ENCODE measurements at places on chromosomes 5 and 9.

DNA sequence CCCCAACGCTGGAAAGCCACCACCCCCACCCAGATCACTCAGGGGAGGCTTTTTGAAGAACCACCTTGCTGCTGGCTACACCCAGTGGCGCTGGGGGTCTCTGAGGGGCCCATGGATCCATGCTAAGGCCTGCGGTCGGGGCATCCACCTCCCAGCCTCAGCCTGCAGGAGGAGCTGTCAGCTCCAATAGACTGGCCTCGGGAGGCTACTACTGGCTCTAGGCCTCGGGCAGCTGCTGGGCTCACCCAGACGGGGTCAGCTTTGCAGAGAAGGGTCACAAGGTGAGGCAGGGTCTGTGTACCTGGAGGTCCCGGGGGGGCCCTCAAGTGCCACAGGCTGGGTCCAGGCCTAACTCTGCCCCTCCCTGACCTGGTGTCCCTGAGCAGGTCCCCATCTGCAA lies 193.7 kb downstream of the OLFM1 start:
- no peak for DNase-seq

DNA sequence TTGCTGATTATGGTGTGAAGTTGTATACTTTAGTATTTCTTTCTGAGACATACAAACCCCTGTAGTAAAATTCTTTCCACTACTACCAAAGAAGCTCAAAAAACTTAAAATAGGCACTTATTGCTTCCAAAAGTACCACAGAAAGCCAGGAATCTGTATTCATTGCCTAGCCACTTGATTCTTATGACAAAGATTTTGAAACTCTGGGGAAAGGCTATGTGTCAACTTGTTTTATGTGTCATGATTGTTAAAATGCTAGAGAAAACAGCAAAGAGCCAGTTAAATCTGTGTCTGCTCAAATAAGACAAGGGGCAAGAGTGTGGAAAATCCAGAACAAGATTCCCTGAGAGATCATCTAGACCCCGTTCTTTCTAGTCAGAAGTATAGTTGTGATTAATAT lies 6.0 kb downstream of the KIF2A start:
- no peak for DNase-seq

- no peak for DNase-seq
Observed at GRCh38 chr9:13111778-13112177, 167.7 kb downstream of the MPDZ start.

DNA sequence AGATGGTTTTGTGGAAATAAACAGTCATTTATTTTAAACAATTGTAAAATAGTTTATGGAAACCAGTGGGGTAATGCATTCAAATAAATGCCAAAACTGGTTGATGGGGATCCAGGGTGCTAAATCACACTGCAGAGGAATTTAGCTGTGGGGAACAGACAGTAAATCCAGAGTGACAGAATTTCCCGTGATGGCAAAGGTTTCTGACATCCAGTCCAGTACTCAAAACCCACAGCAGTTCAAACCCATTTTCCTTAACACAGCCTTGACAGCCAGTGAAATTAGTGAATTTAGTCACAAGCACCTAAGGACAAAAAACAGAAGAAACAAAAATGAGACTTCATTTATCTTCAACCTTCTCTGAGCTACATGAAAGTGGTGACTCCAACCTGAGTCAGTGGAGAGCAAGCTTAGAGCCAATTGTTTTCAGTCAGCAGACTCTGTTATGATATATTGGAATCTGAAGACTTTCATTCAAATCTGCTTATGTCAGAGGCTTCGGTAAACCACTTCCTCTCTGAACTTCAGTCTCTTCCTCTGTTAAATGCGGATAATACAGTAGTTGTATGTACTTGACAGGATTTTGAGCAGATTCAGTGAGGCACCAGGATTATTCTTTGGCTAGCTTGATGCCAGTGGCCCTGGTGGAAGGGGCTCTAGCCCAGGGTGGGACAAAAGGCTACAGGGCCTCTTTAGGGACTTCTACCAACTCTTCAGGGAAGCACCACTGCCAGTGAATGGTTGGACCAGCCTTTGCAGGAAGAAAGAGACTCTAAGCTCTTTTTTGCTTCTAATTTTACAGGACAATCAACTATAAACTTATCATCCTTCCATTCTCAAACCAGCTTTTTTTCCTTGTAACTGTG lies 185.3 kb downstream of the MAPKAP1 start:
- DNase-seq: no peak

GRCh38 chr9:19995619-19996018 lies 206.8 kb upstream of the SLC24A2 start:
- DNase-seq: no peak

- DNase-seq: no peak
Observed at GRCh38 chr5:57007344-57007743, 55.4 kb upstream of the MIER3 start.

DNA sequence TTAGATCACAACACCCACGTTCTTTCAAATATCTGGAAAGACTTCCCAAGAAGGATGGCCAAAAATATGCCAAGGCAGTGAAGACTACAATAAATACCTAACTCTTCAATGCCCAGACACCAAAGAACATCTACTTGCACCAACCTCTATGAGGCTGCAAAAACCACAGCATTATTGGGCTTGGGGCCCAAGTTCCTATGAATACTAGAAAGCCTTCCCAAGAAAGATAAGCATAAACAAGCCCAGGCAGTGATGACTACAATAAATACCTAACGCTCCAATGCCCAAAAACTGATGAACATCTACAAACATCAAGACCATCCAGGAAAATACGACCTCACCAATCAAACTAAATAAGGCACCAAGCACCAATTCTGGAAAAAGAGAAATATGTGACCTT lies 41.3 kb downstream of the AP3B1 start:
- DNase-seq: no peak

DNA sequence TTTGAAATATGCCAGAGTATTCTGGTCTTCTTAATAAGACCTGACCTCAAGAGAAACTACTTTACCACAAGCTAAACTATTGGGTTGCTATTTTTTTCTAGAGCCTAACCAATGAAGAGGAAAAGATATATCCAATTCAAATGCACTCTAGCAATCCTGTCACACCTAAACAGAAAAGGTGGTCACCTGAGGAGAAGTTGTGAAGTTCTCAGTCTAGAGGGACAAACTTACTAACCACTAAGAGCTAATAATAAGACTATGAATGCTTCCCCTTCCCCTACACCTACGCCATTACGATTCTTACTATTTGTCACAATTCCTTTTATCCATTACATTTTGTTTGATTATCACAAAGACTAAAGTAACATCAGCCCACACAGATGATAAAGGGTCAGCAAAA lies 29.7 kb downstream of the RLN2 start:
- no peak for DNase-seq

- no peak for DNase-seq
Observed at GRCh38 chr5:516338-516925, 7.8 kb downstream of the SLC9A3 start.

- no peak for DNase-seq
Observed at GRCh38 chr9:124456341-124457078, 6.3 kb downstream of the ADGRD2 start.

DNA sequence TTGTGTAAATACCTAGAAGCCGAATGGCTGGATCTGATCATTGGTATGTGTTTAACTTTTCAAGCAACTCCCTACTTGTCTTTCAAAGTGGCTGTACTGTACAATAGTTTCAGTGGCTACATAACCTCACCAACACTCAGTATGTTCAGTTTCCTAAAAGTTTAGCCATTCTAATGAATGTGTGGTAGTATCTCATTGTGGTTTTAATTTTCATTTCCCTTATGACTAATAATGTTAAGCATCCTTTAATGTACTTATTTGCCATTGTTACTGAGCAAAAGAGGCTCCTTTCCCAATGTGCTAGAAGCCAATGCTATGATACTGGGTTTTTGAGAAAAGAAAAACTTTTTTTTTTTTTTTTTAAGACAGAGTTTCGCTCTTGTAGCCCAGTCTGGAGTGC lies 27.8 kb upstream of the ALDOB start:
- DNase-seq: no peak

- DNase-seq: no peak
Observed at GRCh38 chr9:4661611-4662010, 483 bp upstream of the PLPP6 start.

- no peak for DNase-seq
Observed at GRCh38 chr5:56294354-56294753, 61.2 kb upstream of the ANKRD55 start.

DNA sequence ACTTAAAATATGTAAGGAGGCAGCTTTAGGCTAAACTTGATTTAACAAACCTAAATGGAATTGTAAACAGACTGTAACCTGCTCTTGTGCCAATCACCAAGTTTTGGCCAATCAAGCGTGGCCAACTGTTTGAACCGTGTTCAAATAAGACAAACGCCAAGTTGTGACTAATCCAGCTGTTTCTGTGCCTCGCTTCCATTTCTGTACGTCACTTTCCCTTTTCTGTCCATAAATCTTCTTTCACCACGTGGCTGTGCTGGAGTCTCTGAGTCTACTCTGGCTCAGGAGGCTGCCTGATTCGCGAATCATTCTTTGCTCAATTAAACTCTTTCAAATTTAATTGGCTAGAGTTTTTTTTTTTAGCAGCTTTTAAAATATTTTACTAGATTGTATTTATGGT lies 71.3 kb downstream of the LIX1 start:
- DNase-seq: no peak

GRCh38 chr5:175675873-175676272 lies 18.0 kb downstream of the HRH2 start:
- no peak for DNase-seq

DNA sequence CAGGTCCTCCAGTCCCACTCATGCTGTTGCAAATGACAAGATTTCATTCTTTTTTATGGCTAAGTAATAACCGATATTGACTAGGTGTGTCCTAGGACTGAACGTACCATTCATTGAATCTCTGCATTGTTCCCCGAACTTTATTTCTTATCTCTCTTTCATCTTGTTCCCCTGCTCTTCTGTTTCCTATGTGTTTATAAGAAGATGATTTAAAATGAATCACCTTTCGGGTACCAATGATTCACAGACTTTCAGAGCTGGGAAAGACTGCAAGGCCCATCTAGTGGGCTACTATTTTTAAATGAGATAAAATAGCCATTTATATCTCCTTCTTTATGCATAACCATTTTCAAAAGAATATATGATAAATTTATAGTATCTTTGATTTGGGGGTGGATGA lies 133.0 kb downstream of the CDH18 start:
- DNase-seq: no peak

DNA sequence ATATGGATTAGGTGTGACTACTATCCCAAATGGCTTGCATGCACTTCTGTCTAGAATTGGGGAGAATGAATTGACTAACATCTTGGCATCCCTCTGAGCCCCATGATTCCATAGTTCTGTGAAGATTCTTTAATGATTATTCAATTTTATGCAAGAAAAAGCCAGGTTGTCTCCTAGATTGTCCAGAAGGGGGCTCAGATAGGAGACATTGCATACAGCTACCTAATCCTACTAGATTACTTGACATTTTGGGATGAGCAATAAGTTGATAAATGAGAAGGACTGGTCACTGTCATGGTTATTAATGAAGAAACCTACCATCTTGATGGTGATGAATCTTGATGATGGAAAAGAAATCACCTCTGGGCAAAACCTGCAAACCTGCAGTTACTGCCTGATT lies 117.0 kb downstream of the CARTPT start:
- DNase-seq: no peak

DNA sequence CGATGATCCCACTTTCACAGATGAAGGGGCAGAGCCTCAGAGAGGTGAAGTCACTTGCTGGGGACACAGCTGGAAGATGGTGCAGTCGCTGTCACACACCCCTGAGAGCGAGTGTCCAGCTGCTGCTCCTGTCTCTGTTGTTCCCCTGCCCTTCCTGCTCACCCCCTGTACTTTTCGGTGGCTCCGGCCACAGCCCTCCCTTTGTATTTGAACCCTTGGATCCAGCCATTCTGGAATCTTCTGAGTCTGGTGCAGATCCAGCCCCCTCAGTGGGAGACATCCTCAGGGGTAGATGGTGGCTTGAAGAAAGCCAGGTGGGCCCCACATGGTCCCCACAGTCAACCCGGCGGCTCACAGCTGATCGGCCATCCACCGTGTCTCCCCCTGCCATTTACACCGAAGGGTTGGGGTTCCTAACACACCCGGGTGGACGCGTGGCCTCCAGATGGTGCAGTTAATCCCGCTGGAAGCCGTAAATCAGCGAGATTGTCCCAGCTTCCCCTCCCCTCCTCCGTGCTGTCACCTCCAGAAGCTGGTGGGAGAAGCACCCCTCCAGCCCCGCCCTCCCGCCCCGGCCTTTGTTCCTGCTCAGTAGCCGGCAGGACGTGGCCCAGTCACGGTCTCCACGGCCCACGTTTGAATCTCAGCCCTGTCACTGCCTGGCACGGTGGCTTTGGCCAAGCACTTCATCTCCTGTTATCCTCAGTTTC lies 204.8 kb downstream of the C9orf50 start:
- no peak for DNase-seq

DNA sequence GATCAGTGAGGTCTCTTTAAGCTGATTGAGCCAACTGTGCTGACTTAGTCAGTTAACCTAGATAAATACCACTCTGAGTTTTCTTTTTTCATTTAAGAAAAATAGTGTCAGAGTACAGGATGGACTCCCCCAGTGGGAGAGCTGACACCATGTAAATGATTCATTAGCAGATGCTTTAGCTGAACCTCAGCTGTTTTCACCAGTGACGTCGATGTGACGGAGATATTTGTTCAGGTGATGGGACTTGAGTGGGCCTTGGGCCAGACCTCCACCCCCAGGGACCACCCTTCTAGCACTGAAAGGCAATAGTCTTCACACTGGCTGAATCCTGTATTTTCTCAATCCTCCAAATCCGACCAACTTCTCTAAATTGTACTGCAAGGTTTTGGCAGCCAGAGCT lies 196.1 kb downstream of the GAS1 start:
- no peak for DNase-seq

GRCh38 chr5:92695123-92696003 lies 885.7 kb downstream of the NR2F1-AS1 start:
- DNase-seq: no peak

DNA sequence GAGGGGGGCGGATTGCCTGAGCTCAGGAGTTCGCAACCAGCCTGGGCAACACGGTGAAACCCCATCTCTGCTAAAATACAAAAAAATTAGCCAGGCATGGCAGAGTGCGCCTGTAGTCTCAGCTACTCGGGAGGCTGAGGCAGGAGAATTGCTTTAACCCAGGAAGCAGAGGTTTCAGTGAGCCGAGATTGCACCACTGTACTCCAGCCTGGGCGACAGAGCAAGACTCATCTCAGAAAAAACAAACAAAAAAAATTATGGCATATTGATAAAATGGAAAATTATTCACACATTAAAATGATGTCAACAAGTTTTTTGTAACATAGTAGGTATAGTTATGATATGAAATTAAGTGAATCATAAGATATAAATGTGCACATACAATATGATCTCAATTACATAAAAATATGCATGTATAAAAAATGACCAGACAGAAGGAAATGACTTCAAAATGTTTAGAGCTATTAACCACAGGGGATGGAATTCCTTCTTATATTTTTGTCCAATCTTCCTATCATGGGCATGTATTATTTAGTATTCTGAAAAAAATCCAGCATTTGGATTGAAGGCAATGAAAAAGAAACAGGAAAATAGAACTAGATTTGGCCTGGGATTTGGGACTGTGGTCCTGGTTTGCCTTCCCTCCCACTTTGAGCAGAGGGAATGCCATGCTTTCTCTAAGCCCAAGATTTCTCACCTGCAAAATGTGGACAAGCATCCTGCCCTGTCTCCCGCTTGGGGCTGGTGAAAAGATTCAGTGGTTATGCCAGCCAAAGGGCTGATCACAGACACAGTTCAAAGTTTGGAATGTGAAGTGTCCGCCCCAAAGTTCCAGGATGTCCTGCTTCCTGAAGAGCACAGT lies 19.5 kb downstream of the SPAAR start:
- no peak for DNase-seq

GRCh38 chr9:125611121-125611765 lies 95.8 kb downstream of the MAPKAP1 start:
- DNase-seq: no peak
